Dermis lymphatic vessel endothelial cell (primary cell): ENCODE measurements at places on chromosomes 7 and 10. TPM values are rescaled to one million over a fixed set of nuclear protein-coding genes. Genes with fewer than 3 reads are reported as not detected.

Gene SPDYE16
- total RNA-seq = 0.11 TPM in 1 of 2 replicates, not detected in the other

Gene ABCB1
- 0.26 and 0.87 TPM in 2 replicates for total RNA-seq

Gene BHLHA15
- total RNA-seq = 0.77 and 0.87 TPM in 2 replicates

Gene FKBP9
- total RNA-seq = 149 and 186 TPM in 2 replicates

Gene PNLIPRP3
- total RNA-seq = not detected in 2 replicates

Gene UCN3
- not detected in 2 replicates for total RNA-seq

Gene UNCX
- total RNA-seq = not detected in 2 replicates

Gene DENND10
- 60.2 and 75.1 TPM in 2 replicates for total RNA-seq

Gene PALD1
- total RNA-seq = 109 and 178 TPM in 2 replicates

Gene FAM25A
- not detected in 2 replicates for total RNA-seq

Gene MMD2
- total RNA-seq = not detected in 2 replicates

Gene CXCL12
- 1.4 and 1.6 TPM in 2 replicates for total RNA-seq

Gene ZNF425
- total RNA-seq = 1.5 and 2.7 TPM in 2 replicates

Gene LIPJ
- not detected in 2 replicates for total RNA-seq

Gene MALRD1
- total RNA-seq = not detected in 2 replicates

Gene MACC1
- under 0.01 TPM in 2 replicates for total RNA-seq

Gene HYAL4
- total RNA-seq = 0.17 and 0.22 TPM in 2 replicates

Gene OPALIN
- total RNA-seq = not detected in 2 replicates

Gene ARHGAP12
- total RNA-seq = 27.8 and 29.8 TPM in 2 replicates

Gene DPYSL4
- 0.76 and 1.3 TPM in 2 replicates for total RNA-seq

Gene AUTS2
- 0.54 and 0.69 TPM in 2 replicates for total RNA-seq

Gene KEL
- not detected in 2 replicates for total RNA-seq
